Activated CD4-positive, alpha-beta T cell treated with anti-CD3 and anti-CD28 coated beads, Interleukin-2, Interleukin-4, amounts not matched to agents 100 ng/mL and 50 ng/mL, durations not matched to agents 16 hours and 8 hours (primary cell): ENCODE measurements at places on chromosomes 7 and 10.
A peak's percentile ranks its signal among the peaks of the same experiment; 100 is the strongest.

DNA sequence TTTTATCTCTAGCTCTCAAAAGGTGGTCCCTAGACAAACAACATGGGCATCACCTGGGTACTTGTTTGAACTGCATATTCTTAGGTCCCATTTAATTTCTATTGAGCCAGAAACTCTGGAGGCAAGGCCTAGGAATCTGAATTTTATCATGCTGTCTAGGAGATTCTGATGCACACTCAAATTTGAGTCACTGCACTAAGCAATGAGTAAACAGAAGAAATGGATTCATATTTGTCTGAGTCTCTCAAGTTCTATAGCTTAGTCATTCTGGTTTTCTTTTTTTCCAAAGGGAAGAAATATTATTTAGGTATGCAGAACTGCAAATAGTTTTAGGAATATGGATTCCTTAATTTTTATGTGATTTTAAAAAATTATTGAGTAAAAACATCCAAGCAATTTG is 185.5 kb downstream of the SEMA3A start:
- no peak for DNase-seq

DNA sequence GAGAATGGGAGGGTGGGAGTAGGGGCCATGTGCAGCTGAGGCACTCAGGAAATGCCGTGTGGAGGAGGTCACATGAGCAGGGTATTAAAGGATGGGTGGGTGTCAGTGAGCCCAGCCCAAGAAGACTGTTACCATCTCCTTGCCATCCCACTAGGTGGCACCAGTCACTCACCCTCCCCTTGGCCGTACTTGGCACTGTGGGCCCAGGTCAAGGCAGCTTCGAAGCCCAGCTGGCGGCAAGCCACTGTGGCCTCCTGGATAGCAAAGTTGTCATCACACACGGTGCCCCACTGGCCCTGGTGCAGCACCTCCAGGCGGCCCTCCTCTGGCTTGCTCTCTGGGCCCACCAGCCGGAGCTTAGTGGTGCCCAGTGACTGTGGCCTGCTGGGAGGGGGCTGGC is 5.4 kb downstream of the LOXL4 start:
- DNase-seq: peak; percentile 11

GRCh38 chr7:44441079-44441478 is 49.4 kb downstream of the NUDCD3 start:
- no peak for DNase-seq

- DNase-seq: no peak
Observed at GRCh38 chr10:77626266-77626935, 11.2 kb downstream of the KCNMA1 start.

GRCh38 chr10:98308669-98309365 is 40.8 kb upstream of the LOXL4 start:
- DNase-seq: no peak

- no peak for DNase-seq
Observed at GRCh38 chr7:70849580-70850235, 282.2 kb upstream of the GALNT17 start.

DNA sequence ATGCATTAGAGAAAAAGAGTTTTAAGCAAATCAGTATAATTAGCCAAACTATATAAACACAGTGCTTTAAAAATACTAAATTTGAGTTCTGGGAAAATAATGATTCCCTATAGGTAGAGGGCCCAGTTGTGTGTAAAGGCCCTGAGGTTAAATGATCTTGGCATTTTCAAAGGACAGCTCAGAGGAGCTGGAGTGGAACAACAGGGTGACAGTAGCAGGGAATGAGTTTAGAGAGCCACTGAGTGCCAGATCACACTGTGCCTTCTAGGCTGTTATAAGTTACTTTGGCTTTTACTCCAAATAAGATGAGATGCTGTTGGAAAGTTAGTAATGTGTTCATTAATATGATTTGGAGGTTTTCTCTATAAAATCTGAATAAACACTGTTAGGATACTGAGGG is 34.6 kb downstream of the VWDE start:
- DNase-seq: no peak

DNA sequence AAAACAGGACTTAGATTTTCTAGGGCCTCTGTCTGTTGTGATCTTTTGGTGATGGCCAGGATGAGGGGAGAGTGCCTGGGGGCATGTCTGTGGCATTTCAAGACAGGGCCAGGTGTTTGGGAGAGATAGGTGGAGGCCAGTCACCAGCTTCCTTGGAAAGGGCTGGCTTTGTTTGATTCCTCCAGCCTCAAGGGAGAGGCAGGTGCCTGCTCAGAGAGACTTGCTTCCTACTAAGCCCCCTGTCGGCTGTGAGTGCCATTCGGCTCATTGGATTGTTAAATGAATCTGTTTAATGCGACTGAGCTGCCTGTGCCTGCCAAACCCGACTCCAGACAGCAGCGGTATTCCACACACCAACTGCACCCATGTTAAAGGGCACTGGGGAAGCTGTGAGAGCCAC is 304.1 kb upstream of the COBL start:
- DNase-seq: no peak

DNA sequence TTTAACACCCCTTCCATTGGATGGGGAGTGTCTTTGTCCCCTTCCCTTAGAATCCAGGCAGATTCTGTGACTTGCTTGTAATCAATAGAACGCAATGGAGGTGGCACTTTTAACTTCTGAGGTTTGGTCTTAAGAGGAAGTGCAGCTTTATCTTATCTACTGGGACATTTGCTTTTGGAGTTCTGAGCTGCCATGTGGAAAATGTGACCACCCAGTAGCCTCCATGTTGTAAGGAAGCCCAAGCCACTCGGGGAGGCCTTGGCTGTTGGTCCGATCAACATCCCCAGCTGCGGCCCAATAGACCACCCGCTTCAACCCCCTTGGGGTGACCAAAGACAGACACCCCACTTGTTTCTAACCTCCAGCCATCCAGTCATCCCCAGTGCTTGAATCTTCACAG is 86.3 kb upstream of the FAM171A1 start:
- no peak for DNase-seq

DNA sequence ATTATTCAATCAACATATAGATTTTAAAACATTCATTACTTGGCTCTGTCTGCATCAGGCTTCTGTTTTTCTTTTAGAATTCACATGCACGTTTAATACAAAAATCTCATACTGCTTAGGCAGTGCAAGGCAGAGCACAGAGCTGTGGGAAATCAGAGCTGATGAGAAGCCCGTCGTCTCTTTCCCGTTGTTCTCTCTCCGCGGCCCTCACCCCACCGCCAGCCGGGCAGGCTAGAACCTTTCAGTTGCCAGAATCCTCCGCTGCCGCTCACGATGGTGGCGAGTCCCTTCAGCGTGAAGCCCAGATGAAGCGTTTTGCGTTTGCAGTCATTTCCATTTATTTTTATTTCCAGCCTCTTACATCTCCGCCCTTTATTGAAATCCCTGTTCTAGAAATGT is 648.2 kb downstream of the SDK1 start:
- DNase-seq: no peak

- DNase-seq: no peak
Observed at GRCh38 chr7:135168001-135168400, 2.5 kb downstream of the CYREN start.

DNA sequence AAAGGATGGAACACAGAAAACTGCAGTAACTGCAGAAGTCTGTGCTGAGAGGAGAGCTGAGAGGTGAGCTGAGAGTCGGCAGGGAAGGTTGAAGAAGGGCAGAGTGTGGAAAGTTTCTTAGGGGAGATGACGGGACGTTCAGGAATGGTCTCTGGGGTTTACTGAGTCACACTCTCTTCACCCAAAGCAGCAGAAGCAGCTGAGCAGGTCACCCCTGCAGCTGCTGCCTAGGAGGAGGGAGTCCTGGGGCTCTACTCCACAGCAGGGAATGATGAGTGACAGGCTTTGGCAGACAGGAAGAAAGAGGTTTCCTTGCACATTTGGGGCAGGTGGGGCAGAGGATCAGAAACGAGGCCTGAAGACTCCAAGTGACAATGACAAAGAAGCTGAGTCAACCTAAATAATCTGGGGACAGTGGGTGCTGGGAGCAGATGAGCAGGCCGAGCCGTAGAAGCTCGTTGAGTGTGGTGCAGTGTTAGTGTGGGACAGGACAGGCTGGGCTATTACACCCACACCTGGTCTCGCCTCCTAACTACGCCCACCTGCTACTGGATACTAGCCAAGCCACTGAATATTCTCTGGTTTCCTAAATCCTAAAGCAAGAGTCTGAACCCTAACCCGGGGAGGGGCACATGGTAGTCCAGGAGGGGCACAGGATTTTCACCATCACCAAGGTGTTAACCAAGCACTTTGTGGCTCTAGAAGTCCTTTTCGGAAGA is 24.9 kb downstream of the BEND7 start:
- DNase-seq: no peak
